ENCODE measurements at places on chromosomes 1 and 21.

DNA sequence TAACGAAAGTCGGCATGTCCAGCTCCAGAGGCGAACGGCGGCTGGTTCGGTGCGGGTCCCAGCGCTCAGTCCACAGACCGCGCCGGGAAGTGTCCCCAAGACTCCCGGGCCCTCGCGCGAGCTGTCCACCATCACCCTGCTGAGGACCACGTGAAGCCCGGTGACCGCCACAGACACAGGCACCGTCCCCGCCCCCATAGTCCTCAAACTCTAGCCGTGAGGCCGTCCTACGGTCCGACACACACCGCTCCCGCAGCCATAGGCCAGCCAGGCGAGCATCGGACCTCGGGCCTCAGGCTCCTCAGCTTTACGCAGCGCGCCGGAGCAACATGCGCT lies 535 bp downstream of the SETD4 start:
- DNase-seq: no peak

DNA sequence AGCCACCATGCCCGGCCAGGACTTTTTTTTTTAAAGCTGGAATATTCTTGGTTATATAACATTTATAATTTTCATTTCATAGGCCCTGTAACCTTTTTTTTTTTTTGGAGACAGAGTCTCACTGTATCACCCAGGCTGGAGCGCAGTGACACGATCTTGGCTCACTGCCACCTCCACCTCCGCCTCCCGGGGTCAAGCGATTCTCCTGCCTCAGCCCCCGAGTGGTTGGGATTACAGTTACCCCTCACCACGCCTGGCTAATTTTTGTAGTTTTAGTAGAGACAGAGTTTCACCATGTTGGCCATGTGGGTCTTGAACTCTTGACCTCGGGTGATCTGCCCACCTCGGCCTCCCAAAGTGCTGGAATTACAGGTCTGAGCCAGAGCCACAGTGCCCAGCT lies 12.6 kb downstream of the ZYG11B start:
- no peak for DNase-seq

DNA sequence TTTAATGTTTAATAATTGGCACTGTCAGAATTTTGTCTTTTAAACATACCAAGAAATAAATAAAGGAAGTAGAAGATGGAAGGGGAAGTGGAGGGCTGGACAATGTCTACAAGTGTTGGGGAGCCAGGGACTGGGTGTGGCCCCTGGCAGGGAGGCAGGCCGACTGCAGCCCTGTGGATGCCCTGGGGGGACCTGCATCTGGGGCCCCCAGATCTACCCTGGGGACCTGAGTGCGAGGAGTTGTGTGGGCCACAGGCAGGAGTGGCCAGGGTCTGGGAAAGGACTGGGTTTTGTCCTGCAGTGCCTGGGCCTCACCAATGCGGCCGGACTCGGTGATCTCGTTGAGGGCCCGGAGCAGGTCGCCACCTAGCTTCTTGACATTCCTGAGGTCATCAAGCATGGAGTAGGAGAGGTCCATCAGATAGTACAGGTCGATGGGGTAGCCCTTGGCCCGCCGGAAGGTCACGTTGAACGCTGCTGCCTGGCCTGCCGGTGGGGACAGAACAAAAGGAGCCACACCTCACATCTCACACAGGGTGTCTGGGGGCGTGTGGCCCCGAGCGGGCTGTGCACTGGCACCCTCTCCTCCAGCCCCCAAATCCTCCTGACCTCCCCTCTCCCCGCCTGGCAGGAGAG lies 17.5 kb downstream of the ITGB2 start:
- no peak for DNase-seq

- no peak for DNase-seq
Observed at GRCh38 chr1:207897188-207897587, 13.7 kb downstream of the CD34 start.

DNA sequence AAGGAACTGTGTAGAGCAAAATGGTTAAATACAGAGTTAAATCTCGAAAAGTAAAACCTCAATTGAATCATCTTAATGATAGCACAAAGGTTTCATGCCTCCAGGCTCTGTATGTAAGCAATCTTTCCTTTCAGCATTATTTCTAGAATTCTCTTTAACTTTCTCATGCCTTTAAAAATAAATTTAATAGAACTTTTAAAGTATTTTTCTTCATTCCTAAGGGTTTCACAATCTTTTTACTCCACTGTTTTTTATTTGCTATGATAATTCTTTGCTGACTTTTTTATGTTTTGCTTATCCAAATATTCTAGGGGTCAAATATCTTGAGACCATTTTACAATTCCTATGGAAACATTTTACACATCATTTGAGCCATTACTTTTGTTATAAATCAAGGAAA lies 288.0 kb downstream of the BACH1 start:
- DNase-seq: no peak

- no peak for DNase-seq
Observed at GRCh38 chr1:206702803-206703202, 18.1 kb downstream of the MAPKAPK2 start.

- DNase-seq: no peak
Observed at GRCh38 chr1:47160716-47161115, 23.5 kb downstream of the CYP4A22 start.

DNA sequence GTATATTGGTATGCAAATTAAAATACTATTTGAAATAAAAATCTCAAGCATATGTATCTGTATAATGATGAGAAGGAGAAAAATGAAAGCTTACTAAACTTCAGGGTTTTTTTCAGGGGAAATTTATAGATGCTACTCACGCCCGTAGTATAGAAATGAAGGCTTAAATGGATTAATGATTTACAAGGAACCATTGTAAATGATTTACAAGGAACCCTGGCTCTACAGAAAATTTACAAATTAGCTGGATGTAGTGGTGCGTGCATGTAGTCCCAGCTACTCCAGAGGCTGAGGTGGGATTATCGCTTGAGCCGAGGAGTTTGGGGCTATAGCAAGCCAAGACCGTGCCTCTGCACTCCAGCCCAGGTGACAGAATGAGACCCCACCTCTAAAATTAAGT lies 150.5 kb downstream of the PCBP3 start:
- DNase-seq: no peak

GRCh38 chr1:220733086-220733601 lies 15.0 kb upstream of the MTARC2 start:
- peak; percentile 78 for DNase-seq

- DNase-seq: no peak
Observed at GRCh38 chr1:235941876-235942624, 75.3 kb upstream of the LYST start.

GRCh38 chr1:41353744-41354143 lies 7.5 kb upstream of the FOXO6 start:
- DNase-seq: no peak

GRCh38 chr1:82586473-82586872 lies 785.7 kb downstream of the ADGRL2 start:
- DNase-seq: no peak

- no peak for DNase-seq
Observed at GRCh38 chr1:33426916-33427315, 4.0 kb downstream of the PHC2 start.

- DNase-seq: no peak
Observed at GRCh38 chr1:201269900-201270410, 13.4 kb upstream of the PKP1 start.

- DNase-seq: no peak
Observed at GRCh38 chr1:48776393-48777218, at the start of gene BEND5. Gene BEND5 (minus strand): TSS chr1:48776891. CDS start chr1:48776831, 60 bp downstream.

DNA sequence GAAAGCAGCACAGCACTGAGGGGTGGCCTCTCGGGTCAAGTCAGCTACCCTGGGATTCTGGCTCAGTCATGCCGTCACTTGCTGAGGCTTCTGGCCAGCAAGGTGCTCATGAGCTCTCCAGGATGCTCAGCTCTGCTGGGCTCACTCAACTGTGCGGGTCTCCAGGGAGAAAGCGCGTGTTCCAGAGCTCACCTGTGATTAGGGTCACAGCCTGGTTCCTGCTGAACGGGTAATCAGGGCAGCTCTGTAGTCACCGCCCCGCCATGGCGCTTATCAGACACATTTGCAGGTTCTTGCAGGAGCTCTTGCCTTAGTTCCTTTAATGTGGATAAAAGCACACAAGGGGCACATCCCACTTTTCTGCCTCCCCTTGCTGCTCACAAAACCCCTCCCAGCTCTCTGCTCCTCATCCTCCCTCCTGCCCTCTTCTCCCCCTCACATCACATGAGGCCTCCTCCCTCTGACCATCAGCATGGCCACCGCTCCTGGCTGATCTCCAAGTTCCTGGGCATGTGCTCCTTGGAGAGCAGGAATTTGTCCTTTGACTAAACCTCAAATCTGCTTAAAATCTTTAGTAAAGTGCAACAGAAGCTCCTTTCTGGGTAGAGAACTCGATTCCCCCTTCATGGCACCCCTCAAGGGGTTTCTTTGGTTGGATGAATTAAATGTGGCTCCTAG lies 2.0 kb downstream of the PCP4 start:
- DNase-seq: no peak

- no peak for DNase-seq
Observed at GRCh38 chr1:45134461-45134873, 71.9 kb downstream of the ZSWIM5 start.

- peak; percentile 17 for DNase-seq
Observed at GRCh38 chr1:153565529-153566374, at the start of gene S100A2. Gene S100A2 (minus strand): TSS chr1:153565844. CDS start chr1:153563877, 1,967 bp downstream.

GRCh38 chr1:163747855-163748254 lies 426.1 kb downstream of the NUF2 start:
- no peak for DNase-seq

DNA sequence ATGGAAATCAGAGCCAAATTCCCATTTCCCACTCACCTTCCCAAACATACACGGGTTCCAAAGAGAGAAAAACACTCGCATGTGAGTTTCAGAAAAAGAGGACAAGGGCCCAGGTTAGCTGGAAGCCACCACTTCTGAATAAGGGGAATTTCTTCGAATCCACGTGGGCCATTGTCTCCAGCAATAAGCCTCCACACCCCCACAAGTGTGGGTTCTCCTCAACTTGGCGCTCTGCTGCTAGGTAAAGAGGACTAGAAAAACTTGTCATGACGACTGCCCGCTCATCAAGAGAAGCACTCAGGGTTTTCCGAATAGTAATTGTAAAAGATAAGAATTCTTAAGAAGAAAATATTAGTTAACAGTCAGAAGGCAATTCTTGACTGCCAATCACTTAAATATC lies 30.6 kb downstream of the PRDM15 start:
- DNase-seq: no peak

DNA sequence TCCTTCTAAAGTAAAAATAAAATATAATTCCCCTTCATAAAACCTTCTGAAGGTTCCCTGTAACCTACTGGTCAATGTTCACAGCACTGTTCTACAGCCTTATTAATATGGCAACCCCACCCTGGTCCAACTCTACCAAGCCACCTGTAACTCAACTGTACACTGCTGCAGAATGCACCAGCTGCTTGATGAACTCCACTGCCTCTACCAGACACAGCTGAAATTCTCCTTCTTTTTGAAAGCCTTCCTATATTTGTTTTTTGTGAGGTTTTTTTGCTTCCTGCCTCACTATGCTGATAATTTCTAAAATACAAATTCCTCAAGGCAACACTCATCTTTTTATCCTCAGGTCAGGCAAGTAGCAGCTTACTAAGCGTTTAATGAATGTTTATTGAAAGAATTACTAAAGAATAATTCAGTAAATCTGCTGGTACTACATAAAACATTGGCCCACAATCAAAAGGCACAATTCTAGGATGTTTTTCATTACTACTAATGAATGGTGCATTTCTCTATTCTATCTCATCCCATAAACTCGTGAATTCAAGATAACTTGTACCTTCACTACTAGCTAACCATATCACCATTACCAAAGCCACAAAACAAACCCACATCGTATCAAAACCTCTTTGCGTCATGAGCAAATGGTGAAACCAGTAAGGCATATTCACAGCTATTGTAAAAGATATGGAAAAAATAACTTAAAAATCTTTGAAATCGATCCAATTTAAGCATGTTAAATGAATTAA lies 2.4 kb downstream of the SSX2IP start:
- DNase-seq: no peak

DNA sequence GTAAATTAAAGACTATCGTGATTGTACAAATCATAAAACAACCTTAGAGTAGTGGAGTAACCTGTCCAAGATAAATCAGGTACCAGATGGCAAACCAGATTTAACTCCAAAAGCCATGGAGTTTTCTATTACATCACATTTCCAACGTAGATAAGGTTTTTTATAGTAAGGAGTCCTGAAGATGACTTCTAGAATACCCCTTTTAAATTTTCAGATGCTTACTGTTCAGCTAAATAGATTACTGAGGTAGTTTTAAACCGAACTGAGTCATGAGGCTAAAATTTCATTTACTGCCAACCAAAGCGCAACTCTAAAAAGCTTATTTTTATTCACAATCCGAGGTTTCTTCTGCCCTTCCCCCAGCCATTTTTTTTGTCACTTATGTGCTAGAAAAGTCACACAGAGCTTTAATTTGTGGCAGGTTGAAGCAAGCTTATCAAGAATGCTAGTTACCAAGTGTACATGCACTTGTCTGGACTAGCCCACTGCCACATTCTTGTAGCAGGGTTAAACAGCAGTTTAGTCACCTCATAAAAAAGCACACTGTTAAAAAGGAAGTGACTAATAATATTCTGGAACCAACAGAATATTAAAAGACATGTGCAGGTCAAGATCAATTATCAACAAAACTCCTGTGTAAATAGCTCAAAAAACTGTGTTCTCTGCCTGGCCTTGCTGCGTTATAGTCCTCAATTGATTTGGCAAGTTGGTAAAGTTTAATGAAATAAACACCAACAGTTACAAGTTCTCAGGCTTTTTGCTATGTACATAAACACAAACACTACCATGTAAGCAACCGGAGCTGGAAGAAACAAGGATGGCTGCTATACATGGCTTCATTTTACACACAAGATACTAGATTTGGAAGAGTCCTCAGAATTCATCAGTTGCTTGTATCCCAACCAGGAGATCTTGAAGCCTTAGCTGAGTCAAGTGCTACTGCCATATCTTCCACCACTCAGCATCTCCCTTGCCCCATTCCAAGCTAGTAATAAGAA lies 180.3 kb upstream of the DMRTA2 start:
- no peak for DNase-seq

DNA sequence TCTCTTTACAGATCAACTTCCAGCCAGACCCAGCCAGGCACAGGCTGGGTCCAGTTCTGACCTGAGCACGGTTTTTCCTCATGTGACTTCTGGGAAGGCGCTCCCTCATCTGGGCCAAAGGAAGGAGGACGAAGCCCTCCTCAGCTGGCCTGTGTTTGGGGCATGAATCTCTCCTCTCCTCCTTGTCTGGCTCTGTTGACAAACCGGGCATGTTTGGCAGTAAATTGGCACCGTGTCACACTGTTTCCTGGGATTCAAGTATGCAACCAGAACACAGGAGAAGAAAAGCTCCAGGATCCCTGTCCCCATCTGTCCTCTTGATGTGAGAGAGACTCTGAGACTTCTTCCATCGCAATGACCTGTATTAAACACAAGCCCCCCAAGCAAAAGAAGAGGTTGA lies 18.3 kb downstream of the NECAP2 start:
- DNase-seq: no peak

DNA sequence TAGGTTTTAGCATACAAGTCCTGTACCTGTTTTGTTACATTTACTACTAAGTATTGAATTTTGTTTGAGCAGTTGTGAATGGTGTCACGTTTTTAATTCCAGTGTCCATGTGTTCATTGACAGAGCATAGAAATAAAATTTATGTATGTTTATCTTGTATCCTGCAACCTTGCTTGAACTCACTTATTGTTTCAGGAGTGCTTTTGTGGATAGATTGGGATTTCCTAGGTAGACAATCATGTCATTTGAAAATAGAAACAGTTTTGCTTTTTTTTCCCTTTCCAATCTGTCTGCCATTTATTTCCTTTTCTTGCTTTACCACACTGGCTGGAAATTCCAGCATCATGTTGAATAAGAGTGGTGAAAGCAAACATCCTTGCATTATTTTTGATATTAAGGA lies 15.0 kb upstream of the ABCG1 start:
- no peak for DNase-seq

GRCh38 chr1:214662223-214662785 lies 59.3 kb downstream of the CENPF start:
- DNase-seq: no peak

Measured in activated CD4-positive, alpha-beta T cell treated with anti-CD3 and anti-CD28 coated beads, Interleukin-2, amount 50 U/mL, for 24 hours (primary cell).